IPS DF 6.9 (cell line): ENCODE measurements at places on chromosomes 11 and 22.

DNA sequence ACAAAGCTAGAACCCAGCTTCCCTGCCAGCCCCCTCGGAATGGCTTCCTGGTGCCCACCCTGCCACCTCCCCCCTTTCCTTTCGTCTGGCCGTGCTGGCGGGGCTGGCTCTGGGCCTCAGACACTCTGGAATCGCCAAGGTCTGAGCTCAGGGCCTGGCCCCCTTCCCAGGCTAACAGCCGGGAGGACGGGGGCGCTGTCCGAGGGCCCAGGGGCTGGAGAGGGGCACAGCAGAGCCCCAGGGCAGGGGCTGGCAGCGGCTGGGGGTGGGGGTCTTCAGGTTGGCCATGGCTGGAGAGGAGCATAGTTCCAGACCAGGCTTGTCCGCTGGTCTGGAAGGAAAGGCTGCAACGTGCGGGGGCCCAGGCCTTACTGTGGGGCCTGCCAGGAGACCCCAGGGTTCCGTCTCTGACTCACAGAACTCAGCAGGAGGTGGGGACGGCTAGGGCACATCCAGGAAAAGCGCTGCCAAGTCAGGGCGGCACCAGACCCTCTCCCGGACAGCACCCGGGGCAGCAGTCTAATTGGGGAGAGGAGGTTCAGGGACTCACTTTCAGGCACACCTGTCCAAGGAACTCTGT lies 861 bp upstream of the LTBP3 start:
- DNase-seq = no peak

DNA sequence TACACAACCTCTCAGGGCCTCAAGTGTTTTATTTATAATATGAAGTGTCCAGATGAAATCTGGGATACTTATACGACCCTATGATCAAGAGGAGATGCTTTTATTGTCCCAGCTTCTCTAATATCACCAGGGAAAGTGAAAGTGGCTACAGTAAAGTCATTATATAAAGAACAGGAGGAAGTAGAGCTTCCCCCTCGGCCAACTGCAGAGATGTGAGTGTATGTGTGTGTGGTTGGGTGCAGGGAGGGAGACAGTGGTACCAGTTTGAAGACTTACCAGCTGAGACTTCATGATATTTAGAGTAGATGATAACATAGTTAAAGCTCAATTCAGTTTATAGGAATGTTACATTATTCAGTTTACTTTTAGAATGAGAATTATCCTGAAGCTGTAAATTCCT lies 373.6 kb upstream of the DDI1 start:
- DNase-seq = no peak

- DNase-seq = no peak
These were observed 1486.7 kb downstream of the FAM181B start for GRCh38 chr11:81246941-81247340.

DNA sequence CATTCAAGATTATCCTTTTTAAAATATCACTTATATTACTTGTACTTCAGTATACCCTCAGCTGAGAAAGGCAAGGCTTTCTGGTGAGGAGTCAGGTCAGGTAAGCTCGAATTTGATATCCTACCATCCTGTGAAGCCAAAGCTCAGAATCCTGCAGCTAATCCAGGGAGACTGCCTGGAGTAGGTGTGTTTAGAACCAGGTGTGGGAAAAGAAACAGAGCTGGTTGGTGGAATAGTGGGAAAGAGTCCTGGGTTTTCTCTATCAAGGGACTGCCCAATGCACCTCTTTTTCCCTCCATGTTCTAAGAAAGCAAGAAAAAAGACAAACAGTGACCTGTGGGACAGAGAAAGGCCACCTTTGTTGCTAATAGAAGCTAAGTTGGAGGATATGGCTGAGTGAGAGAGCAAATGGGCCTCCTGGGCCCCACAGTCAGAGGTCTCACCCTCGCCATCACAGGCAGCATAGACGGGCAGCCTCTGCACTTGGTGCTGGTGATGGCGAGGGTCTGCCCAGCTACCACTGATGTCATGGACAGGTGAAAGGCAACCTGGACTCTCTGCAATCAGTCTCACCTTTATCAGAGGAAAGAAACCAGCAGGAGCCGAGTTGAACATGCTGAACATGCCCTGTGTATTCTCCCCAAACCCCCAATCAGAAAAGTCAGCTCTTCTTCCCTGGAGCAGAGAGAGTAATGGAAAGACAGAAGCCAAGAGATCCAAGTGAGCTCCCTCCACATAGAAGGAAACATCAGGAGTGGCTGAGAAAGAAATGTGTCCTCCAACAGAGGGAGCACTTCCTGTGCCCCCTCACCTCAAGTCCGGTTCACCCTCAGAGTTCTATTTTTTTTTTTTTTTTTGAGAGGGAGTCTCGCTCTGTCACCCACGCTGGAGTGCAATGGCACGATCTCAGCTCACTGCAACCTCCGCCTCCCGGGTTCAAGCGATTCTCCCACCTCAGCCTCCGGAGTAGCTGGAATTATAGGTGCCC lies 491.3 kb downstream of the BUD13 start:
- DNase-seq = no peak

- peak; percentile 78 for DNase-seq
These were observed 1.6 kb upstream of the BCR start for GRCh38 chr22:23178512-23179254.

GRCh38 chr11:116813781-116814471 lies 9.2 kb downstream of the APOA4 start:
- DNase-seq = no peak
